ENCODE measurements at places on chromosomes 7 and 10.

GRCh38 chr10:110101464-110102144, 93.8 kb downstream of the ADD3 start:
- no peak for DNase-seq

DNA sequence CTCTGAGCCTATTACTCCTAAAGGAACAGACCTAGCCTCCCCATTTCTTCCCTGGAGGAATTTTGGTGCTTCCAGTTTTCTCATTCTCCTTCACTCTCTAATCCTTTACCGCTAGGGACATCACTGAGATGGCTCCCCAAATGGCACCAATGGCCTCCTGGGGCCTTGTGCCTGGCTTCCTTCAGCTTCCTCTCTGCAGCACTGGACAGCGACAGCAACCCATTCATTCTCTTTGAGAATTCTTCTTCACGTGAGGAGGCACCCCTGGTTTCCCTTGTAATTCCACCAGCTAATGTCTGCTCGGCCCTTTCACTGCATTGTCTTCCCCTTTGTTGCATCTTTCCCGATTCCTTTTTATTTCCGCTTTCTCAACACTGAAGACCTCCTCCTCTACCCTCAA, 24.6 kb upstream of the KDM7A start:
- DNase-seq: no peak

- no peak for DNase-seq
These were observed 375.8 kb upstream of the NFE2L3 start for GRCh38 chr7:25775999-25776743.

DNA sequence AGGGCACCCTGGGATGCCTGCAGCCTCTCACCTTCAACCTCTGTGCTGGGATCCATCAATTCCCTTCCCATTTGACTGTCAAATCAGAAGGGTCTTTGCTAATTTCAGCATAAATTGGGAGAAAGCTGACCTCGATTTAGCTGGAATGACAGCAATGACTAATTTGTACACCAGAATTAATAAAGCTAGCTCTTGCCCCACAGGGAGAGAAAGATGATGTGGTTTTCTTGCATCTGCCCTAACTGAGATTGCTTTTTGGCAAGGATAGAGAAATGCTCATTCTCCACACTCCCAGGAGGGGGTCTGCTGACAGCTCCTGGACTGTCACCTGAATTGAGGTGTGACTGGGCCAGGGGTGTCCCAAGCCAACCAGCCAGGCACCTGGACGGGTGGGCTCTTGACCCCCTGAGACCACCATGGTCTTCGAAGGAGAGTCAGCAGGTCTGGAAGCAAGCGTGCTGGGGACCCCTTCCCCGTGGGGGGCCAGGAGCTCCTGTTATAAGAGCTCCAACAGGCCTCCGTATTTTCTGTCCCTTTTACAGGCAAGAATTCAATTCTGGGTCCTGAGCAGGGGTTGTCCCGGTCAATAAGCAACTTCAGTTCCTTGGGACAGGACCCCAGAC, 42.1 kb downstream of the RBM17 start:
- no peak for DNase-seq

- no peak for DNase-seq
These were observed 69.0 kb downstream of the TACC2 start for GRCh38 chr10:122057841-122058413.

DNA sequence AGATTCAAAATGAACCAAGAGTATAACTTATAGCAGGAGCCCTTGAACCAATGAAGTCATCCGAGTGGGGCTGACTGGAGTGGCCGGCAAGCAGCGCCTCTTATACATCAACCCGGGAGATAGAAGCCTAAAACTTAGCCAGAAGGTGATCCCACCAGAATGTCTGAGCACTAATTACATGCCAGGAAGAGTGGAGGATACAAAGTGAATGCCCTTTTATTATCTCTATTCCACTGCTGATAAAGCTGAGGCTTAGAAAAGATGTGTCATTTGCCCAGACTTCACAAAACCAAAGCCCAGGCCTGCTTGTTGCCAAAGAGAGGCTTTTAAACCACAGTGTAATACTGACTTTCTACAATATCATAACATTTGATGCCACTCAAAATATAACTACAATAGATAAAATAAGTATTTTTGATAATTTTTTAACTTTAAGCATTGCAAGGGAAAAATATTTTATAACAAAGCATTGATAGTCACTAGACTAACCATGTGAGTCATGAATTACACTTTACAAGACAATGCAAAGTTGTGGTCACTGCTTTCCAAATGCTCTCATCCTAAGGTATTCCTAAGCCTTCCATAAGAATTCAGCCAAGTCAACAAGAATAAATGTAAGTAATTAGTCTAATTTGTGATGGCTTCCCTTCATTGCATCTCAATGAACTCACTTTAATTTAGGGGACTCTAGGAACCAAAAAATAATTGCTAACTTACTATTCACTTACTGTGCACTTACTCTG, 58.6 kb upstream of the ARID5B start:
- no peak for DNase-seq

- DNase-seq: no peak
These were observed 54.0 kb upstream of the SLC26A5 start for GRCh38 chr7:103499976-103500375.

- no peak for DNase-seq
These were observed 218.3 kb upstream of the AKR1E2 start for GRCh38 chr10:4607681-4608080.

GRCh38 chr7:154769527-154769926, 233.4 kb downstream of the PAXIP1 start:
- DNase-seq: no peak

DNA sequence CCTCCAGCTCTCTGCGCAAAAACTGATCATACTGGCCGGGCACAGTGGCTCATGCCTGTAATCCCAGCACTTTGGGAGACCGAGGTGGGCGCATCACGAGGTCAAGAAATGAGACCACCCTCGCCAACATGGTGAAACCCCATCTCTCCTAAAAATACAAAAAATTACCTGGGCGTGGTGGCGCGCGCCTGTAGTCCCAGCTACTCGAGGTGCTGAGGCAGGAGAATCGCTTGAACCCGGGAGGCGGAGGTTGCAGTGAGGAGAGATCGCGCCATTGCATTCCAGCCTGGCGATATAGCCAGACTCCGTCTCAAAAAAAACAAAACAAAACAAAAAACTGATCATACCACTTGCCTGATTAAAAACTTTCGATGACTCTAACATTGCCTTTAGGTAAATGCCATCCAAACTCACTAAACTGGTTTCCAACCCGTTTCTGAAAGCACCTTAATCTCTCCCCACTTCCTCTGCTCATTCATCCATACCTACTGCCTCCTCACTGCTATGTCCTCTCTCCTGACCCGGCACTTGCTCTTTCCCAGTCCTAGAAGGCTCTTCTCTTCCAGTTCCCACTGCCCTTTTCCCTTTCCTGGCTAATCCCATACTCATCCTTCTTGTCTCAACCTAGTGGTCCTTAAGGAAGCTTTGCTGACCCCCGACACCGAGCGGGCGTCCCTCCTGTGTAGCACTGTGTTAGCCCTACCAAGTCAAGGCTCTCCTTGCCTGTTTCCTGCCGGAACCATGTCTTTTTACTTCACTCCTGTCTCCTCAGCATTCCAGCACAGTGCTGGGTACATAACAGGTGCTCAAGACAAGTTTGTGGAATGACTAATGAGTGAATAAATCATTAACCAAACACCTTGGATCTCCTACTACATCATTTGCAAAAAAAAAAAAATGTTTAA, 686 bp upstream of the MIOS start:
- peak; percentile 23 for DNase-seq

- DNase-seq: peak; percentile 56
These were observed 1.5 kb upstream of the JAZF1 start for GRCh38 chr7:28182071-28182471.

DNA sequence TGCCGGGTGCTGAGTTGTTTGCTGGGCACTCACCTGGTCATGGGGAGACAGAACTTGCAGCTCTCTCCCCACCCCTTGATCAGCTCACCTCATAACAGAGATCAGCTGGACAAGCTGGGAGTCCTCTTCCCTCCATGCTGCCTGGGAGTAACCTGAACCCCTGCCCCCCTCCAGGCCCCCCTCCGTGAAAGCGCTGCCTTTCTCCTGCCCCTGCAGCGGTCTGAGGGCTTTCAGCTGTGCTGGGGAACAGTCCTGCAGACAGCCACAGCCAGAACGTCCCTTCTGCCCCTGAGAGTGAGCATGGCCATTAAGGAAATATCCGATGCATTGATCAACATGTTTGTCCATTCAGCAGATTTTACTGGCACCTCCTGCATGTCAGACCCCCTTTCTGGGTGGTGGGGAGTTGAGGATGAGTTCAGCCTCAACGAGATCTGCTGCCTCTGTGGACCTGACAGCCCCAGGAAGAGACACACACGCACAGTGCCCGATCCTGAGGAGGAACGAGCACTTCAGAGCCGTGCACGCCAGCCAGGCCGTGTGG, 4.5 kb downstream of the FAM20C start:
- no peak for DNase-seq

GRCh38 chr10:130485958-130486895, 350.0 kb downstream of the GLRX3 start:
- DNase-seq: no peak

DNA sequence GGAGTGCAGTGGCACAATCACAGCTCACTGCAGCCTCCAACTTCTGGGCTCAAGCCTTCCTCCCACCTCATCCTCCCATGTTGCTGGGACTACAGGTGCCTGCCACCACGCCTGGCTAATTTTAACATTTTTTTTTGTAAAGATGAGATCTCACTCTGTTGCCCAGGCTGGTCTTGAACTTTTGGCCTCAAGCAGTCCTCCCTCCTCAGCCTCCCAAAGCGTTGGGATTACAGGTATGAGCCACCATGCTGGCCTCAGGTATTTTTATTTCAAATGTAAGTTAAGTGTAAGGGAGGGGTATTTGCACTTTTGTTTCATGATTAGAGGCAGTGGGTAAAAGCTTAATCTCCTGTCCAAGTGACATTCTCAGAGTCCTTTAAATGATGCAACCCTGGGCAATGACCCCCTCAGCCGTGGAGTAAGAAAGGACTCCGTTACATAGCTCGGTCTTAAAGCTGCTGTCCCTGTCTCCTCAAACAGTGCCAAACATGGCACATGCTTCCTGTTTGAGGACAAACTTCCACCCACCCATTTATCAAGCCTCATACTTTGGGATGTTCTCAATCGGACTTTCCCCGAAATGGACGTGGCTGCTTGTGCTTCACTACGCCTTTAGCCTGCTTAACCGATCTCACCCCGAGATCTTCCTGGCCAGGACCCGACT, 296.1 kb downstream of the BAMBI start:
- no peak for DNase-seq

GRCh38 chr7:122864016-122864415, 22.2 kb downstream of the CADPS2 start:
- no peak for DNase-seq

GRCh38 chr10:124703778-124704427, 40.3 kb downstream of the FAM53B start:
- DNase-seq: peak; percentile 90

GRCh38 chr7:3636131-3636860, 335.2 kb downstream of the SDK1 start:
- DNase-seq: no peak

DNA sequence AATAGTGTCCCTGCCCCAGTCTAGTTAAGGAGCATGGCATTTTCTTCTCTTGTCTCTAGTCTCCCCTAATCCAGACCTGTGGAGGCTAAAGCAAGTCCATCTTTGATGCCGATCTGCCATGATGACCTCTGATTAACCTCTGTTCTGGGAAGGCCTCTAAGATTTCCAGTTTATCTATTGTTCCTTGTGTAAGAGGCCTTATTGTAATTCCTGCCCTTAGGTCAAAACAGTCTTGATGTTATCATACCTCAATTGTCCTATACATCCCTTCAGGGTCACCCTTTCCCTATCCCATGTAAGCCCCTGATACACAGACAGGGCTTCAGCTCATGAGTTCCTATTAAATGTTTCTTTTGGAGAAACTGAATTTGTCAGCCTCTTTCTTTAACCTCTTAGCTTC, 4.9 kb upstream of the ZMIZ2 start:
- no peak for DNase-seq

GRCh38 chr10:15516256-15517085, 145.4 kb upstream of the FAM171A1 start:
- no peak for DNase-seq

DNA sequence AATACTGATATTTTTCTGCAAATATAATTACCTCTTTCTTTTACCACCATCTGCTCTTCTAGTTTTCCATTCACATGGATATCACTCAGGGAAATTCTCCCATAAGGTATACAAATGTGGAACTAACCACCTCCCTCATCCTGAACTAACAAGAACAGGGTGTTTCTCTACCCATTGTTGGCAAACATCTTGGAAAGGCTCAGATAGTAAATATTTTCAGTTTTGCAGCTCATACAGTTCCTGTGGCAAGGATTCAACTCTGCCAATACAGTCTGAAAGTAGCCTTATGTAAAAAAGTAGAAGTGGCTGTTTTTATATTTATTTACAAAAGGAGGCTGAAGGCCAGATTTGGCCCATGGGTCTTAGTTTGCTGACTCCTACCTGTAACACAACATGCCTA, 513.0 kb upstream of the TEX47 start:
- DNase-seq: no peak

GRCh38 chr7:82805527-82805960, 357.1 kb downstream of the PCLO start:
- no peak for DNase-seq

GRCh38 chr10:65723525-65723924, 1202.3 kb upstream of the LRRTM3 start:
- no peak for DNase-seq

DNA sequence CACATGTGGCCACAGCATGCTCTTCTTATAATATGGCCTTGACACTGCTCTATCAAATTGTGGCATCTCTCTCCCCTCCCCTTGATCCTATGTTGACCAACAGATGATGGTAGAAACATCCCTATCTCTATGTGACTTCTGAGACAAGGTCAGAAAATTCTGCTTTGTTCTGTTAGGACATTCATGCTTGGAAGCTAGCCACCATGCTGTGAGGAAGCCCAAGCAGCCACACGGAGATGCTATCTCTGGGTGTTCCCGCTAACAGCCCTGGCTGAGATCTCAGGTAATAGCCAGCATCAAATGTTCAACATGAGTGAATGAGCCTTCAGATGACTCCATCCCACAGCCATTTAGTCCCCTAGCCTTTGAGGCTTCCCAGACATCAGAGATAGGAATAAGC, 36.8 kb upstream of the CPXM2 start:
- no peak for DNase-seq
